Activated CD4-positive, CD25-positive, alpha-beta regulatory T cell treated with anti-CD3 and anti-CD28 coated beads, Interleukin-2, amount 50 U/mL, for 24 hours (primary cell): ENCODE measurements at places on chromosomes 12 and 14.

GRCh38 chr12:61111218-61111617 is 1149.0 kb upstream of the USP15 start:
- no peak for ATAC-seq

- ATAC-seq: no peak
Observed at GRCh38 chr14:44528180-44528579, 21.1 kb upstream of the FSCB start.

- no peak for ATAC-seq
Observed at GRCh38 chr14:19800282-19801117, 3.1 kb upstream of the OR4N2 start.

- ATAC-seq: no peak
Observed at GRCh38 chr12:104565606-104566243, 109.0 kb downstream of the CHST11 start.

- ATAC-seq: peak; percentile 55
Observed at GRCh38 chr14:70981000-70981952, 74.0 kb downstream of the PCNX1 start.

DNA sequence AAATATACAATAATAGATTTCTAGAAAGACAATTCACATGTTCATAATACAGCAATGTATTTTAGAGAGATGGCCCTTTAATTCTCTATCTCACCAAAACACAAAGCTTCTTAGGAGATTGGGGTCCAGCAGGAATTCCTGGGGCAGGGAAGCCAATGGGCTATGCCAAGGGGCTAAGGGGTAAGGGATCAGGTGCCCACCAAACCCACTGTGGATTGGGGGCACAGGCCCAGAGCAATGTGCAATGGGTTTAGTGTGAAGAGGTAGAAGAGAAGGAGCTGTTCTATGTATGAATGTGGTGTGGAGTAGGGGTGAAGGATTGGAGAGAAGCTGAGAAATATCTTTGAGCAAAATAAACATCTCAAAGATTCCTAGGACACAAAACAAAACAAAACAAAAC is 2.6 kb downstream of the HOXC13 start:
- ATAC-seq: no peak

DNA sequence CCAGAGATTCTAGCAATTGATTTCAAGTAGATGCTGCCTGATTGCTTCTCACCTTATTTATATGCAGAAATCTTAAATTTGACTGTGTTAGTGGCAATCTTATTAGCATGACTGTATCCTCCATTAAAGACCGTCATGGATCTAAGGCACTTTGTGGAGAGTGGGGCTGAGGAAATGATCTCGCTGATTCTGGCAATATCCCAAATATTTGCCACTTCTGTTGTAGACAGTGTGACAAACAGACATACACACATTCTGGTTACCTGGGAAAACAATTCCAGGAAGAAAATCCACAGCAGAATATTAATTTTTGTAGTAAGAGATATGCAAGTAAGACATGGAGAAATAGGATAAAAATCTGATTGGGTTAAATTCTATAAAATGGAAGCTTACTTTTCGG is 269.0 kb upstream of the G2E3 start:
- no peak for ATAC-seq

DNA sequence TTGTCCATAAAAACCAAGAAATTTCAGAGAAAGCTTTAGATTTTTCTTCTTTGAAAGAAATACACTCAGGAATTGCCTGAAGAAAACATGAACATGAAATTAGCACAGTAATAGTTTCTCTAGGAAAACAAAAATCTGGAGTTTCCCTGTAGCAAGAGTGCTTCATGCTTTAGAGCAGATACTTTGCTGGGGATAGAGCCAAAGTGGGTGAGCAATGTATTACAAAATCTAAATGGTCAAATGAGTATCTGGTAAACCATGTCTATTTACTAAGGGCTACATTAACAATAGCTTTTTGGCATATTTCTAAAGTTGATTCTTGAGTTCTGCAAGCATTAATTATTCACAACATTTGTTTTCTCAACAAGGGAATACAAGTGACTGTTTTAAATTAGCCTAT is 26.2 kb downstream of the AVPR1A start:
- no peak for ATAC-seq

DNA sequence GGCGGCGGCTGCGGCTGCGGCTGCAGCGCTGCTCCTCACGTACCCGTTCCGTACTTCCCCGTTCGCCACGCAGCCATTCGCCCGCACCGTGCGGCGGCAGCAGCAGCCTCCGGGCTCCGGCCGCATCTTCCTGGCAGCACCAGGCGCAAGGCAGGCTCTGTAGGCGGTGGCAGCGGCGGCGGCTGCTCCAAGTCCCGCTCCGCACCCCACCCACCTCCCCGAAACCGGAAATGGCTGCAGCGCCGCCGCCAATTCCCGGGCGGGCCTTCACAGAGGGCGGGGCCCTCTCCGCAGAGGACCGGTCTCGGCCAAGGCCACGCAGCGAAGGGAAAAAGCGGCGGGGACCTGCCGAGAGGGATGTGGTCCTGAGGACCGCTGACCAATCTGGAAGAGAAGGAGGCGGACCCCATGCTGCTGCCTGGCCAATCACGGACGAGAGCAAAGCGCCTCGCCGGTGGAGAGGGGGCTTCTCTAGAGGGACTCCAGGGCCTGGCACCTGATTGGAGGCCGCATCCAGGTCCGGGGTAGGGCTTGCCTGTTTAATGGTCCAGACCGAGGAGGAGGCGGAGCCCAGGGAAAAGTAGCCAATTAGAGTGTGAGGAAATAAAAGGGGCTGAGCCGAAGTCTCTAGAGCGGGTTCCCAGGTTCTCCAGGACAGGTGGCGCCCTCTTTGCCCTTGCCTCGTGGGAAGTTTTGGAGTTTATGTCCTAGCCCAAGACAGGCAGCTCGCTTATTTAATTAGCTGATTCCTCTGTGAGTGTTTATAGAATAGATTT is at the start of gene SPTLC2:
SPTLC2 (minus strand) TSS at position 184 of the 776 bp plus-strand sequence; CDS start at position 126, 58 bp downstream.
- ATAC-seq: peak; percentile 97

- no peak for ATAC-seq
Observed at GRCh38 chr14:95312311-95312710, 7.4 kb downstream of the CLMN start.

DNA sequence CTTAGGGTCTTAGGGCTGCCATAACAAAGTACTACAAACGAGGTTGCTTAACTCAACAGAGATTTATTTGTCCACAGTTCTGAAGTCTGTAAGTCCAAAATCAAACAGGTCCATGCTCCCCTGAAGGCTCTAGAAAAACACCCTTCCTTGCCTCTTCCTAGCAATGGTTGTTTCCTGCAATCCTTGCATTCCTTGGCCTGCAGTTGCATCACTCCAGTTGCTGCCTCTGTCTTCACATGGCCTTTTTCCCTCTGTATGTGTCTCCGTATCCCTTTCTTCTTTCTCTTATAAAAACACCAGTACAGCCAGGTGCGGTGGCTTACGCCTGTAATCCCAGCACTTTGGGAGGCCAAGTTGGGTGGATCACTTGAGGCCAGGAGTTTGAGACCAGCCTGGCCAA is 17.4 kb downstream of the KCNMB4 start:
- no peak for ATAC-seq

DNA sequence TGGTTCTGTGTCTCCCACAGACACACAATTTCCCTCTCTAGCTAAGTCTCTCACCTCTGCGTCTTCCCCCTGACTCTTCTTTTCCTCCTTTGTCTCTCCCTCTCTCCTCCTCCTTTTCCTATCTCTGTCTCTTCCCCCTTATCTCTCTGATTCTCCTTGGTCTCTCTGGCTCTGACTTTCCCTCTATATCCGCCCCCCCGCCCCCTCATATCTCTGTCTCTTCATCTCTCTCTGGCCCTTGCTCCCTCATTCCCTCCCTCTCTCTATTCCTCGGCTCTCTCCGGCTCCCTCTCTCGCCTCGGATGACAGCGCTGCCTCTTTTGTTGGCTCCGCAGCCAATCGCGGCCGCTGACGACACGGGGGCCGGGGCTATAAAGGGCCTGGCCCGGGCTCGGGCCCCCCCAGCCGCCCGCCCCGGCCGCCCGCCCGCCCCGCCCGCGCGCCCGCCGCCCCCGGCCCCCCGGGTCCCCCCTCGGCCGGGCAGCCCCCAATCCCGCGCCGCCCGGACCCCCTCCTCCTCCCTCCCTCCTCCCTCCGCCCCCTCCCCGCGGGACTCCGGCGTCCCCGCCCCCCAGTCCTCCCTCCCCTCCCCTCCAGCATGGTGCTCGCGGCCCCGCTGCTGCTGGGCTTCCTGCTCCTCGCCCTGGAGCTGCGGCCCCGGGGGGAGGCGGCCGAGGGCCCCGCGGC is at the start of gene GDF11:
GDF11 (plus strand) TSS at position 404 of the 687 bp plus-strand sequence; CDS start at position 599, 195 bp downstream.
- peak; percentile 74 for ATAC-seq

DNA sequence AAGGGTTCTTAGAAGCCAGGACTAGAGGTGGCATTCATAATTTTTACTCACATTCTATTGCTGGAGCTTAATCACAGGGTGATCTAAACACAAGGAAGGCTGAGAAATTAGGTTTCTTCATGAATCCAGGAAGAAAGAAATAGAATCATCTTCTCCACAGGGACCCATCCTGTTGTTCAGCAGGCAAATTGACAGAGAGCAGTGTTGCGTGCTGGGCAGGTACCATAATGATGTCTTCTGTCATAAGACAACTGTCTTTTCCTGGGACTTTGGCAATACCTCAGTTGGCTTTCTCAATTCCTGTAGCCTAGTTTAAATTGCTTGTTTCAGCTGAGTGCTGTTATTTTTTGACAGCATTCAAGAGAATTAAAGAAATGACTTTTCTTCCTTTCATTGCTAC is 468.0 kb upstream of the SYT1 start:
- no peak for ATAC-seq

DNA sequence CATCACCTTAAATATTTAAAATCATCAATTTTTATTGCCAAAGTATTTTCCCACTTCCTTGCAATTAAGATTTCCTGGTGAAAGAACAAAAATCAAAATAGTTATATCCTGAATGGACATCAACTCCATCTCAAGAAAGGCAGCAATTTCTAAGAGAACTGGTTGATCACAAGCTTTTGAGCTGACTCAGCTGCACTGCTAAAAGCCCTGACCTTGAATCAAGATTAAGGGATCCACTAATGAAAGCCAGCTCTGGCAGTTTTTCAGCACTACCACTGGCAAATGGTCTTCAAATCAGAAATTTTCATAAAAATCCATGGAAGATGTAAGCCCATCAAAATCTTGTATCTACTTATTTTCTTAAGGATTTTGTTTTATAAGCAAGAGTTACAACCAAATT is 123.4 kb downstream of the SLC6A15 start:
- no peak for ATAC-seq

GRCh38 chr12:103279444-103279843 is 216.3 kb downstream of the C12orf42 start:
- ATAC-seq: peak; percentile 83

DNA sequence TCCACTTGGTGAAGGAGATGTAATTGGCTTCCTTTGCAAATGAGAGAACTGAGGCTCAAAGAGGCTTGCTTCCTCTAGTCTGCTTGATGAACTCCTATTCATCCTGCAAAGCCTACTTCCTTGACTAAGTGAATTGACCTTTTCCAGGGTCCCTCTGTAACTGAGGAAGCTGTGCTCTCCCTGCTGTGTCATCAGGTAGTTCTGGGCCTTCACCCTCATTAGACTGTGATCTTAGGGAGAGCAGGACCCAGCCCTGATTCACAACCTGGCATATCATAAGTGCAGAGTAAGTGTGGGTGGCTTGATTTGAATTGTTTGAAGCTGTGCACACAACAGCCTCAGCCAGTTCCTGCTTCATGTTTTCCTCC is 16.3 kb downstream of the ASB2 start:
- ATAC-seq: peak; percentile 39

DNA sequence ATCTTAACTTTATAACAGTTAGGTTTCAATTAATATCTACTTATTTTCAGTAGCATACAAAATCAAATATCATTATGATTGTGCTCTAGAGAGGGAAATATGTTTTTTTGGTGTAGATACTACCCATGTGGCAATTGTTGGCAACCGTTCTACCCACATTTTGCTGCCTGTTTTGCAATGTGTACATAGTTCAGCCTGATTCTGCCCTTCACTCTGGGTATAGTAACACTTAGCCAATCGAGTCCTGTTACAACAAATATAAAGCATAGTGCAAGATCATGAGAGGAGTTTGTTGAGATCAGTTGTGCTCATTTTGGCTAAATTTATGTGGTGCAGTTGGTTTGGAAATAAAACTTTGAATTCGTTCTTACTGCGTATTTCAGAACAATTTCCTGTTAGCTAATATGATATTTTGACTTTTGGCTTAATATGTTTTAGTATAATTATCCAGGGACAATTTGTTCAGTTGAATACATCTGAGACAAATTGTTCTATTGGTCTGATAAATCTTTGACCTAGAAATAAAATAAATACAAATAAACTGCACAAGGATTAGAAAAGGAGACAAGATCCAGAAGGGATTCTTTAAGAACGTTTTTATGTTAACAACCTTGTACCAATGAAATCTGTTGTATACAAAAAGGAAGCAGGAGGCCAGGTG is 76.9 kb downstream of the ATF7IP start:
- no peak for ATAC-seq

- ATAC-seq: peak; percentile 93
Observed at GRCh38 chr12:111056618-111057521, 136.5 kb upstream of the MYL2 start.

GRCh38 chr14:89256283-89256682 is 160.8 kb downstream of the FOXN3 start:
- ATAC-seq: no peak

GRCh38 chr14:32230695-32231280 is 27.7 kb upstream of the RNU6-8 start:
- ATAC-seq: no peak

DNA sequence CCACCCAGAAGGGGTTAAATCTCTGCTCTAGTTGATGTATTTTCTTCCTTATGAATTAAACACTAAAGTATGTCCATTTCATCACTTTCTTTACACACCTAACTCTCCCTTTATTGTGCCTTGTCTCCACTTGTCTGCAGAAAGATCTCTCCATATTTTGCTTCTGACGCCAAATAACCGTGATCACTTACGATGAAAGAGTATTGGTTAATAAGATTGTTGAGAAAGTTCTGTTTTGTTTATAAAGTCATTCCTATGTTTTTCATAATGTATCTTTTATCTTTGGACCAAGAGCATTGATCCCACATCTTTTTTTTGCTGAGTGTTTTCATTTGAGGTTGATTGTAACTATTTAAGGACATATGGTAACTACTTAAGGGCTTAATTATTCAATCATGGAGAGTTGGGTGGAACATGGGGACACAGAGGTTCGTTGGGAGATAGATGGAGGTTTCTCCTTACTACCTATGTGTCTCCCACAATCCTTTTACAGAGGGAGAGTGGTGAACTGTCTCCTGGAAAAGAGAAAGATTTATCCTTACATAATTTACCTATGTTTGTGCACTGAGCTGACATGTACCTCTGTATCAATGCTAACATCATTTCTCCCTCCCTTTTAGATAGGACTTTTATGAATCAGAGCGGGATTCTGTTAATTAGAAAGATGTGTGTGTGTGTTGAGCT is 120.7 kb upstream of the SLC38A2 start:
- no peak for ATAC-seq
